ENCODE measurements at places on chromosomes 4 and X.

DNA sequence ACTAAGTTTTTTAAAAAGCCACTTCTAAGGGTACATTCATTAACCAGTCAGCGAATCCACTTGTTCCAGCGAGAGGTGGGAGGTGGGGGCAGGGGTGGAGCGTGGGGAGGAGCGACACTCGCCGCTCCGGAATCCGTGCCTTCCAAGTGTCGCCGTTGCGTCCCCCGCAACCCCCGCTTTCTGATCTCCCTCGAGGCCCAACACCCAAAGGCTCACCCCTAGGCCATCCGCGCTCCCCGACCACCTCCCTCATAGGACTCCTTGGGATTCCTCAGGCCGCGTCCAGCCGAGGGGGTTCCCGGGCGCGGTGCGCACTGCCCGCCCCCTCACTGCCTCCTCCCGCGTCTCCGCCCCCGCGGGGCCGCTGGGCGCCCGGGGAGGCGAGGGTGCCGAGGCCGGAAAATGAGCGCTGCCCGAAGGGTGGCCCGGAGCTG is 108.1 kb upstream of the STOX2 start:
- no peak for DNase-seq

DNA sequence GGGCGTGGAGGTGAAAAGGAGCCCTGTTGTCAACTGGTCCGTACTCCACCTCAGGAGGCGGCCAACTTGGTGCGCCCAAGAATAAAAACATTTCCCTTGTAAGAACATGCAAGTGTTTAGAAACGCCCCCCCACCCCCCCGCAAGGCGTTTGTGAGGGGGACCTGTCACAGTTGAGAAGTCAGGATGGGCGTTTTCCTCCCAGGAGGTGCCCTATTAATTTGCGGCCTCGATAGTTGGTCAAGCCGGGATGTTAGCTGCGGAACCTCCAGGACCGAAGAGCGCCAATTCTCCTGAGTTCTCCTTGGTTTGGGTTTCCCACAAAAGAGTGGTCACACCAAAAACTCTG is 651 bp upstream of the SAP30 start:
- peak; percentile 75 for DNase-seq

- no peak for DNase-seq
Measured at GRCh38 chrX:37776283-37776986, 3.4 kb upstream of the CYBB start.

- no peak for DNase-seq
Measured at GRCh38 chr4:42673082-42673425, 16.1 kb upstream of the ATP8A1 start.

DNA sequence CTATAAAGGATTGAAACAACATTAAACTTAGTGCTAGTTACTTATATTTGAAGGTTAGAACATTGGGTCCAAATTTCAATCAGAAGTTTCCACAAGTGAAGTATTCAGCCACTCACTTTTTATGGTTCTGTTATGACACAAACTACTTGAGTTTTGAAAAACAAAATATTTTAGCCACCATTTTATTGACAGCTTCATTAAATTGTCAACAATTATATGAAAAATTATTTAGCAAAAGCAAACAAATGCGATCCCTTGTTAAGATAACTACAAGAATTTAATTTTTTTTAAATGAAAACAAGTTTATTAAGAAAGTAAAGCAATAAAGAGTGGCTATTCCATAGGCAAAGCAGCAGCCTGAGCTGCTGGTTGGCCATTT is 3.1 kb downstream of the CXCL2 start:
- DNase-seq: no peak

- no peak for DNase-seq
Measured at GRCh38 chr4:175946472-175947116, 119.0 kb upstream of the WDR17 start.

DNA sequence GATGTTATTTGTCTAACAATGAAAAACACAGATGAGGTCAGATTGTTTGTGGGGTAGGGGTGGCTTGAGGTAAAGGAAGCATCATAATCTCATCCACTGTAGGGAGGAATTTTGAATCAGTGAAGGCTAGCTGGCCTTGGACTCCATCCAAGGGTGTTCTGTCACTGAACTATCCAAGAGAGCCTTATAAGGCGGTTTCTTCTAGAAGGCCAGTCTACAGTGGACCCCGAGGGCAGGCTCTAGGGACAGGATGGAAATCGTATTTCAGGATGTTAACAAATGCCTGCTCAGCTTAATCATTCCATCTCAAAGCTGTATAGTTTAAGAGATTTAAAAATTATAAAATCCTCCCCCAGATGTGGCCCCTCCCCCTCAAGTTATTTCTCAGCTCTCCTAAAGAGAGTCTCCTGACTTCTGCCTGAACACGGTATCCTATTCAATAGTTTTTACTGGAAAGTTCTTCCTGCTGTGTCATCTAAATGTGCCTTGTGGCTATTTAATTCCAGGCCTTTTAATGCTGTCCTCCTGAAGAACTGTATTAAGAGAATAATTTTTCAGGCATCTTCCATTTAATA is 8.0 kb downstream of the IGFBP7 start:
- DNase-seq: no peak

- no peak for DNase-seq
Measured at GRCh38 chrX:112731793-112732192, 52.1 kb upstream of the LHFPL1 start.

DNA sequence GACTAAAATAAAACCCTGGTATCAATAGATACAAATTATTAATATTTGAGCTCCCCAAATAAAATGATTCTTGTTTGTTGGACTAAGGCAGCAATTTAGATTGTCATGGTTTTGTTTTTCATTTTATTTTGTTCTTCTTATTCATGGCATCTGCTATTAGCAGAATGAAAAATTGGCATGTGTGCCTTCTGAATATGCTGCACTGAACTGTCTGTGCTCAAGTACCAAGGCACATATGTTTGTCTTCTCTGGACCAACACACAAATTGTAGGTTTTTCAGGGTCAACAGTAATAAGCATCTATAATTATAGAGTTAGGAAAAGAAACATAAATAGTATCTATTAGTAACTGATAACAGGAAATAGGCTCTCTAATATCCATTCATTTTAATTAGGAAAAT is 121.1 kb downstream of the BANK1 start:
- no peak for DNase-seq

DNA sequence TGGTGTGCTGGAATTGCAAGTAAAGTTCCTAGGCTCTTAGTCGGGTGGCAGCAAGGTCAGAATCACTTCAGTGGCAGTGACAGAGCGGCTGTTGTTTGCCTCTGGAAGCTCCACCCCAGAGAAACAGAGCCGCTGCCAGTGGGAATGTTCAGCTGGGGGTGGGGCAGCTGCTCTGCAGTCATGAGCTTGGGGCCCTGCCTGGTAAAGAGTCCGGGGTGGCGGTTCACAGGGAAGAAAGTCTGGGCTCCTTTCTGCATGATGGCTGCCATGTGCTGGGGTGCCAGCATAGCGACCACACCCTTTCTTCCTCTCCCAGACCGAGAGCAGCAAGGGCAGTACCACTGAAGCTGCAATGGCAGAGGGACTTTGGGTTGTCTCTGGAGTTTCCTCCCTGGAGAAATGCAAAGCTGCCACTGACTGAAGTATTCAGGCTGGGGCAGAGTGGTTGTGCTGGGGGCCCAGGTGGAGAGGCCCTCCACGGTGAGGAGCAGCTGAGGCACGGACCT is 108.8 kb upstream of the CENPE start:
- DNase-seq: no peak

GRCh38 chr4:23773884-23774636 is 115.8 kb downstream of the PPARGC1A start:
- no peak for DNase-seq

Data from CD4-positive, alpha-beta T cell treated with Interleukin-4 for 4 hours (primary cell).